ENCODE measurements at places on chromosomes 2 and 18. TPM values are rescaled to one million over a fixed set of nuclear protein-coding genes. Genes with fewer than 3 reads are reported as not detected.

DNA sequence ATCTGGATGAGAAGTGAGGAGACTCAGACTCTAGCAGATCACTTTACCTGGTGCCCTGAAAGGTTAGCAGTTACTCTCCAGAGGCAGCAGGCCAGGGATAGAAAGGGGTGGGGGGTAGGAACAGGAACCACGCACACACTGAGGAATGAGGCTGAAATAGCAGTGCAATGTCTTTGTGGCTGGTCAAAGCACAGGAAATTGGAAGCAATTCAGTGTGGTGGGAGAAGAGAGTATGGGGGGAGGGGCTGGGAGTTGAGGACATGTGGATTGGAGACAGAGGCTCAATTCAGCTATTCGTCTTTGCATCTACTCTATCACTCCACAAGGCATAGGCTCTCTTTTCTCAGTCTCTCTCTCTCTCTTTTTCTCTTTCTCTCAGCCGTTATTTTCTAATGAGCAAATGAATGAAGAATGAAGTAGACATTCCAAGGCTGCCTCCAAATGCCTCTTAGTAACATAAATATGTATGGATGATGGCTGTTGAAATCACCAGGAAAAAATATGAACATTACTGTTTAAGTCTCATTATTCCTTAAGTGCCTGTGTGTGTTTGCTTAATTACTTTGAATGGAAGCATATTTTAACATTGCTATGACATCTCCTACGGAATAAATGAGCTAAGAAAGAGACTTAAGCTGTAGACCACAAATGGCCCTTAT, 979.4 kb downstream of the TSN start:
- H3K36me3 ChIP-seq: no peaks in the 10 kb centered on the region
- no peaks in the 10 kb centered on the region for H3K4me1 ChIP-seq
- DNase-seq: no peak
- H3K4me3 ChIP-seq: no peak overlapping the region
- no peak overlapping the region for H3K27ac ChIP-seq
- H3K27me3 ChIP-seq: no peaks in the 10 kb centered on the region

- H3K27ac ChIP-seq: no peak overlapping the region
- no peak for DNase-seq
- H3K4me3 ChIP-seq: no peak overlapping the region
- H3K4me1 ChIP-seq: peaks cover 5% of the 10 kb centered on the region
Measured at GRCh38 chr18:32775628-32776027, 2.8 kb upstream of the KLHL14 start.

GRCh38 chr2:237152361-237152760, 66.7 kb downstream of the COPS8 start:
- no peaks in the 10 kb centered on the region for H3K36me3 ChIP-seq
- DNase-seq: no peak
- H3K4me1 ChIP-seq: no peaks in the 10 kb centered on the region
- H3K27ac ChIP-seq: no peak overlapping the region

GRCh38 chr2:95279435-95280035, 5.3 kb downstream of the PROM2 start:
- no peak for DNase-seq
- H3K4me1 ChIP-seq: peaks cover 23% of the 10 kb centered on the region
- H3K27ac ChIP-seq: no peak overlapping the region
- H3K4me3 ChIP-seq: no peak overlapping the region

- no peaks in the 10 kb centered on the region for H3K4me1 ChIP-seq
- no peaks in the 10 kb centered on the region for H3K36me3 ChIP-seq
- no peak overlapping the region for H3K4me3 ChIP-seq
- no peaks in the 10 kb centered on the region for H3K27me3 ChIP-seq
- DNase-seq: no peak
Measured at GRCh38 chr2:144448389-144449027, 71.4 kb downstream of the ZEB2 start.

The ADAM23 gene
- 0.67 TPM for total RNA-seq

The CHST9 gene
- total RNA-seq: 13.4 TPM

The TNS1 gene
- total RNA-seq: 123 TPM
